ENCODE measurements at places on chromosomes 1 and 21. TPM values are rescaled to one million over a fixed set of nuclear protein-coding genes. Genes with fewer than 3 reads are reported as not detected.

Gene PTGFR
- polyA plus RNA-seq: 0.19 TPM

Gene CLCA1
- polyA plus RNA-seq: 0.36 TPM

Gene DMBX1
- polyA plus RNA-seq: 0.05 TPM

Gene PTAFR
- 2.6 TPM for polyA plus RNA-seq

DNA sequence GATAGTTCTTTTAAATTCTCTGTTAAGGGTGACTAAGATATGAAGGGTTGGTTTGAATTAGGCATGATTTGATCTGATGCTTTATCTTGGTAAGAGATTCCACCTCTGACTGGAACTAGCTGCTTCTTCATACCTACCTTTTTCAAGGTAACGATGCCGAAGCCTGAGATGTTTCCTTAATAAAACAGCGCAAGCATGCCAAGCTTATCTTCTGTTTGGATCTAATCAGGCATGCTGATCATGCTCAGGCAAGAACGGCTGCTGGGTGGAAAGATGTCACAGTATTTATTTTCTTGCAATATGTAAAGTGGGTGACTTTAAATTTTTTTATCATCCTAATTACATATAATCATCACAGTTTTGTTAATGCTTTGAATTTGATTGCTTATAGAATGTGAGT is 148.7 kb downstream of the ADGRL2 start:
- no peak for DNase-seq

DNA sequence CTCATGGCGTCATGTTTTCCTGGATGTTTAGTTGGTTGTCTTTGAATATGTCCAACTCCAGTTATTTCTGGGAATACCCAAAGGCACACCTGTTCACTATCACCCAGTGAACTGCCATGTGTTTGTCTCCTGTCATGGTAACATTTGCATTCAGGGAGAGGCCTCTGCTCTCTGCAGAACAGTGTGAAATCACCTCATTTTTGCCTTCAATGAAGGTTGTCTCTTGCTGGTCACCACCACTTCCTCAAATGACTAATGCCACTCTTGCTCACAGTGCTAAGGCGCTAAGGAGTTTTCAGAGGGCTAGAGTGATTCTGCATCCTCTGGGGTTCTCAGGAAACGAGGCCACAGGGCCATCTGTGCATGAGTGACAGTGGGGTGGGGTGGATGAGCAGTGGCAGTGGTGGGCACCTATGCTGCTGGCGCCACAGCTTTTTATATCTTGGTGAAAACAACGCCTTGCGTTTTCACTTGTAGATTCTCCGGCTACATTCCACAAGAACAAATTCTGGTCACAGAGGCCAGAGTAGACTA is 60.0 kb upstream of the ATP5PO start:
- DNase-seq: no peak

DNA sequence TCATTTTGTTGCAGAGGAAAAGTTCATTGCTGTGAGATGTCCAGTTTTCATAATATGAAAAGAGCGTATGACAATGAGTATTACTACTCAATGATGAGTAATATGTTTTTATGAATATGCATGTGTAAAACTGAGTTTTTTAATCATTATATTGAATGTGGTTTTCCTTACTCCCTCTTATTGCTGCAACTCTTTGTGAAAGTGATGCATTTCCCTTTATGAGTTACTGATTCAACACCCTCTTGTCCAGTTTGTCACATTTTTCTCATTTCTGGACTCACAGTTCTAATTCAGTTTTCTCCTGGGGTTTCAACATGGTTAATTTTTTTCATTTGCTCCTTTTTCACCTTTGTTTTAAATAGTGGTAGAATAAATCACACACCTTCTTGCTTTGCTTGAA is 35.2 kb upstream of the KCNJ15 start:
- DNase-seq: no peak

DNA sequence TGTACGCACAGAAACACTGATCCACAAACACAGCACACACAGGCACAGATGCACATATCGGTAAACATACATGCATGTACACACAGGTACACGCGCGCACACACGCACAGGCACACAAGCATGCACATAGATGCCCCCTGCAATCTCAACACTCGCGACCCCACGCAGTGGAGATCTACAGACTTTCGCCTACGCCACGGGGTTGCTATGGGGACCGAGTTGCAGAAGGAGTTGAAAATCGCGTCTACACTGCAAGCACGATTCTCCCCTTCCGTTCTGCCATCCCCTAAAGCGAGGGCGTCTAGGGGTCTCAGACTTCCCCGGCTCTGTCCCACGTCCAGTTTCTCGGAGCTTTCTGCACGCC is 826 bp downstream of the TRIM17 start:
- DNase-seq: no peak

DNA sequence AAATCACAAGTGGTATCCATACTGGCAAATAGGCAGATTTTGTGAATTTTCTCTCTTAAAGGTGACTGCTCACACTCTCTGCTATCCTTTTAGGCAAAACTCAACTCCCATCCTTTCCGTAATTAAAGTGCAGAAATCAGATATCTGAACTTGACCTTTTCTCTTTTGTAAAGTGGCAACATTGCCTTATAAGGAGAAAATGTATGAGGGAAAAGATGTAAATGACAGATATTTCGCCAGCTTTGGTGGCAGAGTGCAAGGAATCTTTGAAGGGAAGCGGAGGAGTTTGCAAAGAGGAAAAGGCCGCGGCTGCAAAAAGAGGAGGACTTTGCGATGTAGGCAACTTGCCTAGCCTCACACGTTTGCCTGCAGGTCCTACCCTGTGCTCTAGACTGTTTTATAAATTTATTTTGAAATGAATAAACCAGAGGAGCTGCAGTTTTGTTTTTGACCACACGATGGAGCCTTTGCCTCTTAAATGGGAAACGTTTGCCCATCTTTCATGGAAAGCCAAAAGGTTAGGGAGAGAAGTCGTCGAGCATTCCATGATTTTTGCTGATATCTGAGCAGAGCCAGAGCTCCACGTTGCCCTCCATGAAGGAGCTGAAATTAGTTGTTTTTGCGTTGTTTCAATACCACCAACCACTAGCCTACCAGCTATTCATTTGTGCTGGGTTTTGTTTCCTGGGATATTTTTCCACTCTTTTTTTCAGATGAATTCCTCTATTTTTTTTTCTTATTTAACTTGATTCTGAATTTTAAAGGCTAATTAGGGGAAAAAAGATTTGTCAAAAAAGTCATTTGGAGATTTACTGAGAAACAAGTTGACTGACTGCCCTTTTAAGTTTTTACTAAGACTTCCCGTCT is 242.3 kb downstream of the LMX1A start:
- peak; percentile 21 for DNase-seq

- DNase-seq: no peak
Observed at GRCh38 chr1:6342056-6342455, 51.5 kb downstream of the ACOT7 start.

DNA sequence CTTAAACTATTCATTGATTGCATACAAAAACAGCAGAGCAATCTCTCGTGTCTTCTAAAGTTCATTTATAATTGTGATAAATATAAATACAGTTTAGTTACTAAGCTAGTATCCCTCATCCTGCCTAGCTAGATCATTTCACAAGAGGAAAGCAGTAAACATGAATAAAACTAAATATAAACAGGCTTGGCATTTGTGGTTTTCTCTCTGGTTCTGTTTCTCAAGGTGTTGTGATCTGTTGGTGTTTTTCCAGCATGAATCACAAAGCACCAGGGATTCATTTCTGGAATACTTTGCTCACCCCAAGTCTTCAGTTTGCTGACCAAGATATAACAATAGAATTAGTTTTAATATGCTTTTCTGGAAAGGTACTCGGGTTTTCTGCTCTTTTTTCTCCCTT is 32.7 kb upstream of the GLIS1 start:
- no peak for DNase-seq

- no peak for DNase-seq
Observed at GRCh38 chr1:1114431-1114830, 1.5 kb downstream of the C1orf159 start.

DNA sequence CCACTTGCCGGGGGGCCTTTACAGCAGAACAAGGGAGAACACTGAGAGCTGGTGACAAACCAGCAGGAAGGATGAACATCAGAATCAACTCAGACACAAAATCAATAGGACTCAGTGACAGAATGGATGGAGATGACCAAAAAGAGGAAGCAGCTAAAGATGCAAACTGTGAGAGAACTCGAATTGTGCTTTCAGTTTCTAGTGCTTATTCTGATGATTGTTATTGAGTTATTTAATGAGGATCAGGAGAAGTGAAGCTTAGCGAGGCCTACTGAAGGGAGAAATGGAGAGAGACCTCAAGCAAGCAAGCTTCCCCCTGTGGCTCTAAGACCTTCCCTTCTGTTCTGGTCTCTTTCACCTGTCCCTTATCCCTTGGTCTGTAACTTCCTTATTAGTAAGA is 30.3 kb upstream of the TMEM125 start:
- no peak for DNase-seq

DNA sequence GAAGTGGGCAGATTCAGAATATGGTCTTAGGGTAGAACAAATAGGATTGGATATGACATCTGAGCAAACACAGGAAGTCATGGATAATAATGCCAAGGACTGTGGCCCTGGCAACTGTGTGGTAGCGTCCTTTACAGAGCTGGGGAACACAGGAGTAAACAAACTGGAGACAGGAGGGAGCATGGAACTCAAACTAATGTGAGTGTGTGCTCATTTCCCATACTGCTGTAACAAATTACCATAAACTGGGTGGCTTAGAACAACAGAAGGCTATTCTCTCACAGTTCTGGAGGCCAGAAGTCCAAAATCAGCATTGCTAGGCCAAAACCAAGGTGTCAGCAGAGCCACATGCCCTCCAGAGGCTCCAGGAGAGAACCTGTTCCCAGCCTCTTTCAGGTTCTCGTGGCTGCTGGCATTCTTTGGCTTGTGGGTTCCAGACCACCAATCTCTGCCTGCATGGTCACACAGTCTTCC is 106.4 kb downstream of the TGFBR3 start:
- DNase-seq: no peak

DNA sequence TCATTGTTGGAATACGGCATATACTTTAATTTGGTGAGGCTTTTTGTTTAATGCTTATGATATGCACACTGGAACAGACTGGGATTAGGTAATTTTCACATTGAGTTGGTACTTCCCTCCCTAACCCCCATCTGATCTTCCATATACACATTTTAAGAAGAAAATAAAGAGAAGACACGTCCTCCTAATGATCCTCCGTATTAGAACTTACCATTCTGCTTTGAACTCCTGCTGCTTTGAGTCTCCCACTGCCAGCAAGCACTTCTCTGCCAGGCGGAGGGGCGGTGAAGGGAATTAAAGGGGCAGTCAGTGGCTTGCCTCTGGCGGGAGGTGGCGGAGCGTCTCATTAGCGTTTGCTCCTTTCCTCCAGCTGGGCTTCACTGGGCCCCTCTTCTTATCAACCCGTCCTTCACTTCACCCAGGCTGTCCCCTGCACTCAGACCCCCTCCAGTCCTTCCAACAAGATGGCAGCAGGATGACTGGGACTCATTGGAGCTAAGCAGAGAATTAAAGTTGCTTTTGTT is 433.4 kb downstream of the KIF26B start:
- DNase-seq: no peak

- DNase-seq: no peak
Observed at GRCh38 chr1:230047114-230047865, 19.7 kb upstream of the GALNT2 start.

DNA sequence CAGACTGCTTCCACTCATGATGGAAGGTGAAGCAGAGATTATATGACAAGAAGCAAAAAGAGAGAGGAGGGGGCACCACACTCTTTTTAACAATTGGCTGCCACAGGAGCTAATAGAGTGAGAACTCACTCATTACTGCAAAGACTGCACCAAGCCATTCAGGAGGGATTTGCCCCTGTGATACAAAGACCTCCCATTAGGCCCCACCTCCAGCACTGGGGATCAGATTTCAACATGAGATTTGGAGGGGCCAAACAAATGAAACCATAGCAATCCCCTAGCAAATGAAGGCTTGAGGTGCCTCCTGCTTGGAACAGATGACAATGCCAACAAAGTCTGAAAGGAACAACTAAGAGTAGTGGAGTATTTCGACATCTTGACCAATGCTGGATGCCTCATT is 122.5 kb upstream of the COA6 start:
- DNase-seq: no peak

All from renal cortex interstitium (tissue), 15 donors.